Activated CD8-positive, alpha-beta memory T cell treated with anti-CD3 and anti-CD28 coated beads, Interleukin-2, amount 50 U/mL, for 48 hours (primary cell): ENCODE measurements at places on chromosomes 16 and 17.

GRCh38 chr17:41589301-41589700, 2.6 kb upstream of the KRT14 start:
- DNase-seq: no peak

GRCh38 chr17:43378766-43379165, 20.0 kb upstream of the ARL4D start:
- no peak for DNase-seq

GRCh38 chr17:43839670-43840108, 6.7 kb upstream of the MPP3 start:
- DNase-seq: no peak

DNA sequence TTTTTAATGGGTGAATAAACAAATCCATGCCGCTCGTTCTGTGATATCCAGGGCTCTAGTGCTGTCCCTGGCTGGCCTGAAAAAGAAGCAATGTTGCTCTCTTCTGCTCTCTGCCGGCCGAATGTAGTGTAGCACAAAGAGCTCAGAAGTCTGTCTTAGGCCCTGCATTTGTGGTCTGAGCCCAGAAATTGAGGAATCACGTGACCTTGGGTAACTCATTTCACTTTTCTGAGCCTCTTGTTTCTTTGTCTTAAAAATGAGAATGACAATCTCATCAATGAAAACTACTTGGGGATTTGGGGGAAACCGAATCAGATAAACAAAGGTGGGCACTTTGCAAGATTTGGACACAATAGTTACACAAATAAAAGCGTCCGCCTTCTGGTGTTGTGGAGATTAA, 381.6 kb upstream of the ASIC2 start:
- peak; percentile 63 for DNase-seq

GRCh38 chr16:9663588-9663987, 518.6 kb downstream of the GRIN2A start:
- DNase-seq: no peak

GRCh38 chr17:40598619-40599467, 33.6 kb upstream of the CCR7 start:
- peak; percentile 84 for DNase-seq

GRCh38 chr16:52548261-52549010, 1.5 kb upstream of the TOX3 start:
- no peak for DNase-seq

DNA sequence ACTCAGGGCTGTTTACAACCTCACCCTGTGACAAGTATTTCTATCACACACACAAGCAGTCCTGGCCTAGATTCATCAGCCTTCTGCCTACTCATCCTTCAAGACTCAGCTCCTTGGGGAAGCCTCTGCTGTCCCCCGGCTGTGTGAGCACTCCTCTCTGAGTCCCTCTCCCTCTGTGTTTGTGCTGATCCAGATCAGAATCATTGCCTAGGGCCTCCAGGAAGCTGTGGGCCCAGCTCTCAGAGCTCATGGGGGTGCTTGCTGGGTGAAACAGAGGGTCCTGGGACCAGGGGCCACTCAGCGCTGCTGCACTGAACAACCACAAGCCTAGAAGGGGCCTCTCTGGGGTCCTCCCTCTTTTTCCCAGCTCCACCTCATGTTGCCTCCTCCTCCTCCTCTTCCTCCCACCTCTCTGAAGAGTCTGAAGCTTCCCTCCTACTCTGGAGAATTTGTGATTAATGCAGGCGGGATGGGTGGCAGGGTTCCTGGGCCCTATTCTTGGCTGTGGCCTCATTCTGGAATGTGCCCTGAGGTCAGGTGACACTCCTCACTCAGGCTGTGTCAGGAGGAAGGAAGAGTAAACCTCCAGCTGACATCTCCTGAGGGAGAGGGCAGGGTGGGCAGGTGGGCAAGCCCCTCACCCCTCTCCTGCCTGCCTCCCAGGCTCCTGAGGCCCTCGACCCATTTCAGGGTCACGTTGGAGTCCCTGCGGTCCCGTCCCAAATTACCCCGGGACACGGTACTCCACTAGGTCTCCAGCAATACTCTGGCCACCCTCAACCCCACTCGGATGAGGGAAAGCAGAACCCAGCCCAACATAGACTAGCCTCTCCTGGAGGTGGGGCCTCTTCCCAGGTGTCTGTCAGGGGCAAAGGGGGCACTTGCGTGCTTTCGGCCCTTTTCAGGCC, 10.1 kb downstream of the WFIKKN2 start:
- DNase-seq: no peak

DNA sequence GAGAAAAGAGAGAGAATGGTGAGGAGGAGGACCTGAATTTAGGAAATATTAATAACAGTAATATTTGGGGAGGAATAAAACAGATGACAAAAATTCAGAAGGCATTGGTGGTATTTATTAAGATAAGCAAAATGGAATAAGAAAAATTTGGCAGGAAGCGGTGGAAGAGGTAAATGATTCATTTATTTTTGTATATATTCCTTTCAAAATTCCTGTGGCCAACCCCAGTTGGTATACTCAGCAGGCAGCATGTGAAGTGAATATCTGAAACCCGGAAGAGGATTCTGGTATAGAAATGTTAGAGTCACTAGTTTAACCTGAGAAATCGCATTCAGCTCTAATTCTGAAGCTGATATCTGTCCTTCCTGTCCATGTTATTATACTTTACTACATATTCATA, 792.0 kb downstream of the KCNJ2 start:
- DNase-seq: no peak

DNA sequence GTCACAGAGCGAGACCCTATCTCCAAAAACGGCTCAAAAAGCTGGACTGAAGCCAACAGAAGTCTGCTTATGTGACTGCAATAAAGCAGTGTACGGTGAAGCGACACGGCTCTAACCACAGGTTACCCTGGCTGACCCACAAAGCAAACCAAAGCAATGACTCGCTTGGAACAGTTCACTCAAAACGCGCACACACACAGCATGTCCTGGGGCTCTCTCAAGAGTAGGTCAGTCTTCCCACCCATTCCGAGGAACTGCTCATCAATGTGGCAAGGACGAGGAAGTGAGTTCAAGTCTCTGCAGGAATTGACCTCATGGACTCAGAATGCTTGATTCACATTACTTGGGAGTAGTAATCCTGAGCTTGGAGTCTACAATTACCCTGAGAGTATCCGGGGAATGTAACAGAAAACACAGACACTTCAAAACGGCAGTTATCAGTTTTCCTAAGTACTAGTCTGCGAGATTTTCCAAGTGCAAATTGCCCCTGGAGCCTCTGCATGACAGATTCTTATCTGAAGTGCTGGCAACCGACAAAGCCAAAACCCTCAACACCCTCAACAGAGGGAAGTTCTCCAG, 25.4 kb downstream of the PELP1 start:
- DNase-seq: peak; percentile 73
